Astrocyte of the cerebellum (primary cell): ENCODE measurements at places on chromosomes 5 and 9.

- no peak for DNase-seq
Observed at GRCh38 chr9:116516456-116516855, 170.6 kb upstream of the TRIM32 start.

DNA sequence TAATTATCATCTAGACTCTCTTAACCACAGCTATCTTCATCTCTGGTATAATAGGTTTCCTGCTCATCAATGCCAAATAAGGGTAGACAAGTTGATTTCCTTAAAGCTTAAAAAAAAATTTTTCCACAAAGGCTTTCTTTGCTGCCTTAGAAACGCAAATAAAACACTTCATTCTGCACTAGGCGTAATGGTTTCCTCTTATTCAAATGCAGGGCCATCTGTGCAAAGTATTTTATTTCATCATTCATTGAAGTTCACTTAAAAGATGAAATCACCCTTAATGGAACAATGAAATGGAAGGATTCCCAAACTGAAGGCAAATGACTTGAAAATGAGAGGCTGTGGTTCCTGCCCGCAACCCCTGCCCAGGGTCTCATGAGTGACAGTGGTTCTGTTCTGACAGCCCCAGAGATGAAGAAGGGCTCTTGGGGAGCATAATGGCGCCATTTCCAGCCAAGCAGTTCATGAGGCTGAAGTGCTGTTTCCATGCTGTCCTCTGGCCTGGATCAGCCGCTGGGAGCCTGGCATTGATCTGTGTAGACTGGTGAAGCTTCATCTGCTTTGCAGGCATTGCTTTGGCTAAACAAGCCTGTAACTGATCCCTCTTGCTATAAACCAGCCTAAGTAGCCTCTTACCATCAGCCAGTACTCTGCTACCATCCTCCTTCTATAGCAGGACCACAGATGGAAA, 276.9 kb upstream of the WWC1 start:
- DNase-seq: no peak

GRCh38 chr9:115204904-115205453, 87.0 kb upstream of the TNC start:
- DNase-seq: peak; percentile 48

- DNase-seq: no peak
Observed at GRCh38 chr5:80324912-80325311, 5.1 kb downstream of the SPZ1 start.

DNA sequence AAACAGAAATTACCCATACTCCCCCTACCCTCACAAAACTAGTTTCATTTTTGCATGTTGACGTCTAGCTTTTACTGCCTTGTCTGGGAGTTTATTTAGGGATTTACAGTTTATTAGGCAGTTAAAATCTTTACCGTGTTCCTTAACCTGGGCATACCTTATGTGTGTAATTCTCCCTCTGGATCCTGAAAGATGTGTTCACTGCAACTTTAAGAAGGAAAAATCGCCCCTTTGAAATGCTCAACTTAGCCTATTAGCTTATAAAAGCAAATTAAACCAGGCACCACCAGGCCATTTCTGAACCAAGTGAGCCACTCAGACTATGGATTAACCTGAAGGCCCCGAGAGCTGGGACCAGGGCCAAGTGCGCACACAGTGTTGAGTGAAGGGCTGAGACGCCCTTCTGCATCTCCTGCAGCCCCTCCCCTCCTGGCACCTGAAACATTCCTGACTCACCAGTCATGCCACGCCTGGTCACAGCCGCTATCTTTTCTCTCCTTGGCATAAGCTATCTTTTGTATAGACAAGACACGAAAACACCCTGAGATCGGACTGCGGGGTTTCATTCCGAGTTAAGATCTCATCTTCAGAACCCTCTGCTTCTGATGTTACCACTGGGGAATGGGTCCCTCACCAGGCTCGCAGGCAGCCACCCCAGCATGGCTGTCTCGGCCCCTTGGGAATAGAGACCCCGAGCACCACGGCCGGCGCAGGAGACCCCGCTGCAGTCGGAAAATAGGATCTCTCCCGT, 111.9 kb downstream of the ROR2 start:
- no peak for DNase-seq

- DNase-seq: no peak
Observed at GRCh38 chr5:155794795-155795194, 532.2 kb upstream of the SGCD start.

GRCh38 chr9:114493521-114494184, 11.6 kb downstream of the WHRN start:
- no peak for DNase-seq

DNA sequence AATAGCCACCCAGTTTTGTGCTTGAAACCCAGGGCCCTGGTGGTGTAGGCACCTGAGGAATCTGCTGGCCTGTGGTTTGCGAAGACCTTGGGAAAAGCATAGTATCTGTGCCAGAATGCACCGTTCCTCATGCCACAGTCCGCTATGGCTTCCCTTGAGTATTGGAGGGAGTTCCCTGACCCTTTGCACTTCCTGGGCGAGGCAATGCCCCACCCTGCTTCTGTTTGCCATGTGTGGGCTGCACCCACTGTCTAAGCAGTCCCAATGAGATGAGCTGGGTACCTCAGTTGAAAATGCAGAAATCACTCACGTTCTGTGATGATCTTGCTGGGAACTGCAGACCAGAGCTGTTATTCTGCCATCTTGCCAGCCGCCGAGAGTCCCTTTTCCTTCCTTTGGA, 483.5 kb downstream of the AGTPBP1 start:
- DNase-seq: no peak

- no peak for DNase-seq
Observed at GRCh38 chr9:89808076-89808755, 203.4 kb downstream of the GADD45G start.

GRCh38 chr5:107719034-107719606, 48.4 kb upstream of the EFNA5 start:
- no peak for DNase-seq

DNA sequence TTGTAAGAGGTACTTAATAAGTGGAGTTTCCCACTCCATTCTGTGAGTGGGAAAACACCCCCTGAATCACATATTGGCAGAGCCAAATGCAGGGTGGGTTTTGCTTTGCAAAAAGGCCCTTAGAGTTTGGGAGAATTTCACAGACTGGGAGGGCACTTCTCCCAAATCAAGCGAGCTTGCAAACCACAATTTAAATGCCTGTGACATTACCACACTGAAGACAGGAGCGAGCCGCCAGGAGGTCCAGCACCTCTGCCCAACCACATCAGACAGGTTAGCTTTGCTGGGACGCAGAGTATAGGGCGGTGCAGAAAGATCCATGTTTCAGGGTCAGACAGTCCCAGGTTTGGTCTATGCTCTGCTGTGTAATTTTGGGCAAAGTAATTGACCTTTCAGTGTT, 2.3 kb downstream of the ALAD start:
- no peak for DNase-seq

DNA sequence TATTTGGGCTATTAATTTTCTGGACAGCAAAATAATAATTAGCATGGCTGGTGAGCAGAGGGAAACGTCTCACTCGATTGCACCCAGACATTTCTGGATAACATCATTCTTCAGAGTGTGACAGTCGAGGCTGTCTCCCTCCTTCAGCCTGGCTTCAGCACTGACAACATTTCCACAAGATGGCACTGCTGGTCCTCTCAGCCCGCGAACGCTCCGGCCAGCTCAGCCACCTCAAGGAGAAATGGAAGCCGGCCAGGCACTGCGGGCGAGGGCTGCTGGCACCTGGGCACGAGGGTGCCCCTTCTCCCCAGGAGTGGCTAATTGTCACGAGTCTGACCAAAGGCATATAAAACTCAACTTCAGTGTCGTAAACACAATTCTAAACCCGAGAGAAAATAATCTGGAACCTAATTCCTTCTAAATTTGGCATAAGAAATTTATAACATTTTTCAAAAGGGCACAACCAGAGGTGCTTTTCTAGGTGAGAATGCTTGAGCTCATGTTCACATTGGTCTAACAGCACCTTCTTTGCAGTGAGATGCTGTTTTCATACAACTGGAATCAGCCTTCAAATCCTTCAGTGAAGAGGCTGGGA, 65.9 kb downstream of the DAP start:
- no peak for DNase-seq

DNA sequence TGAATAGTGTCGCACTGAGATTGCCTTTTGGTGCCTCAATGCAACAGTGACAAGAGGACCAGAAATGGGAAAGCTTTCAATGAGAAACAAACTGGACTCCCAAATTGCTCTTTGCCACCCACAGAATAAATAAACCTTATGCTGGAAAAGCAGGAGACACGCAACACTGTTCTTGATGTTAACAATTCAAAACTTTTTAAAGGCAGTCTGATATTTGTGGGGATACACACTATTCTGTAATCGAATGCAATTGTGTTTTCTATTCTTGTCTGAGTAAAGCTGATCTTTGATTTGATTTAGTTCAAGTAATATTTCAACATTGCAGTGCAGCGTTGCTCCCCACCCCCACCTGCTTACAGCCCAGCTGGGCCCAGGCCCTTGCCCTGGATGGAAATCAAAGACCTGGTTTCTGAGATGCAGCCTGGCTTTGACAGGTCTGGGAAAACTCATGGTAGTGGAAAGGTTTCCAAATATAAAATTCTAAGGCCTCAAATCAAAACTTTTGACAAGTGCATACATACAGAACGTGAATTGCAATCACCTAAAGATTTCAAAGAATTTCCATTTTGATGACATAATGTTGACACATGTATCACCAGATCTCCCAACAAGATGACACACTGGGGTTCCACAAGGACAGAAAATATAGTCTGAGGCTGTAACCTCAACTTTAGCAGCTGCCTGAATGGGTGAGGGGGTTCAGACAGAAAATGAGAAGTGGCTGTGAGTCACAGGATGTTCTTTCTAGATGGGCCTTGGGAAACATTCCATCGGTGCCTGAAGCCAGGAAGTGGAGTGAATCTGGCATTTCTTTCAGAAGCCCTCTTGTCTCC, 55.1 kb downstream of the ABCA1 start:
- peak; percentile 77 for DNase-seq

DNA sequence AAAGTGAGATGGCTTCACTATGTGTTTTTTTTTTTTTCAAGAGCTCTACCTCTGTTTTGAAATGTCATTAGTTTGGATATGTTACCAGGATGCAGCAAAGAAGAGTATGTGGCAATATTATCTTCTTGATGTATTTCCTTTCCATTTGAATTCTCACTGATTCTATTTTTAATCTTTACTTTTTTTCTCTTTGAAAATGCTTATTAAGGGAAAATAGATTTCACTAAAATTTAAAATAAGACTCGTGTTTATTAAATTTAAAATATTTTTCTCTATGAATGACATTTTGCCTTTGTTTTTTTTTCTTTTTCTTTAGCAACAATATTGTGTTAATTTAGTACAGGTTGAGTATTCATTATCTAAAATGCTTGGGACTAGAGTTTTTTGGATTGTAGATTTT, 29.2 kb downstream of the TENT2 start:
- no peak for DNase-seq

- DNase-seq: no peak
Observed at GRCh38 chr9:130740218-130741023, 46.8 kb downstream of the EXOSC2 start.

- no peak for DNase-seq
Observed at GRCh38 chr5:156623381-156624040, 226.6 kb upstream of the PPP1R2B start.

DNA sequence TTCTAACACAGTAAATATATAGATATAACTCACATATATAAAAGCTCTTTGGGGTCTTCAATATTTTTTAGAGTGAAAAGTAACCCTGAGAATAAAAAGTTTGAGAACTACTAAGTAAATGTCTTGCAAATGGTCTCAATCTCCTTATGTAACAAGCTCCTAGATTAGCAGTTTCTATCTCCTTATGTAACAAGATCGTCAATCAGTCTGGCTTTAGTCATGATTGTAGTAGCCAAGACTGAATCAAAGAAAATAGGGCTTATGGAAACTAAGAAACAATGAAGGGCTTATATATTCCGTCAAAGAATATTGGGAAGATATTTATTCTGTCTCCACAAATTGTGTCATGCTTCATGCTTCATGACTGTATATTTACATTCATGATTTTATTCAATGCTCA, 22.4 kb upstream of the FREM1 start:
- no peak for DNase-seq

DNA sequence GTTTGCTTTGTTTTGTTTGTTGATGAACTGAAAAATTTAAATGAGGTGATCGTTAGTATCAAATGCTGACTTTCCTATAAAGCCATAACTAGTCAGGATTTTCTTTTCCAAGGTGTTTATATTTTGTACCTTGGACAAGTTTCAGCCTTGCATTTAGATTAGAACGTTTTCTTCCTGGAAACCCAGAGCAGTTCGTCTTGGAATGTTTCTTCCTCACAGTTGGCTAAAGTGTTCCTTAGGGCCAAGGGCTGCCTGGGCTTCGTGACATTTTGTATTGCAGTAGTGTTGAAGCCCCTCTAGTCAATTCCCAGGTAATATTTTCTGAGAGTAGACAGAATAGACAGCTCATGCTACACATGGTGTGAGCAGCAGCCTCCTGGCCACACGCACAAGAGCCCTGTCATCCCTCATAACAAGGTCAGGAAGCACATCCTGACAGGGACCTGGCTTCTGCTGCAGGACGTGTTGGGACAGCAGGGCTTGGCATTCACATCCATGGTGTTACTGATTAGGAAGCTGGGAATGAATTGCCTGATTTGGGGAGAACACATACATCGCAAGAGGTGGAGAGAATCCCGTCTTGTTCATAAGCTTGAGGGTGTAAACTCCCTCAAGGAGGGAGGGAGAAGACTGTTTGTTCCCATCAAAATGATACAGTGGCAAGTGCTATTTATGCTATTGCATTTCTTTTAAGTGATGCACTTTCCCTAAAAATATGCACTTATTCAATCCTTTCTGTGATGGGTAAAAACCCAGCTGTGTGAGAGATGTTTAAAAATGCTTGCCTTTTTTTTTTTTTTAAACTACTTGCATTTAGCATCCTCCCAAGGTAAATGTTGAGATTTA, 31.7 kb downstream of the FUBP3 start:
- no peak for DNase-seq

DNA sequence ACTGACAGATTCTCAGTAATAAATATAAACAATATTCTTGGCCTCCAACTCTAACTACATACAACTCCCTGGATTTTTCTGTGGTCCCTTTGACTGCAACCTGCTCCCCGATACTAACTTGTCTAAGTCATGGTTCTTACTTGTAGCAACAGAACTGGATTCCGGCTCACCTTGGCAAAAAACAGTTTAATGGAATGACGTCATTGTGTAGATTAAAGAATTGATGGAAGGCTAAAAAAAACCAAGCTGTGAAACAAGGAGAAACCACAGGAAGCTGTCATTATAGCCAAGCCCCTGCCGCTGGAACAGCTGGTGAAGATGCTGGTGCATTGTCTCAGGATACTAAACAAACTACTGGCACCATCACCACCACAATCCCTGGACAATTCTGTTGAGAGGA, 11.4 kb upstream of the ADAMTS19 start:
- no peak for DNase-seq

DNA sequence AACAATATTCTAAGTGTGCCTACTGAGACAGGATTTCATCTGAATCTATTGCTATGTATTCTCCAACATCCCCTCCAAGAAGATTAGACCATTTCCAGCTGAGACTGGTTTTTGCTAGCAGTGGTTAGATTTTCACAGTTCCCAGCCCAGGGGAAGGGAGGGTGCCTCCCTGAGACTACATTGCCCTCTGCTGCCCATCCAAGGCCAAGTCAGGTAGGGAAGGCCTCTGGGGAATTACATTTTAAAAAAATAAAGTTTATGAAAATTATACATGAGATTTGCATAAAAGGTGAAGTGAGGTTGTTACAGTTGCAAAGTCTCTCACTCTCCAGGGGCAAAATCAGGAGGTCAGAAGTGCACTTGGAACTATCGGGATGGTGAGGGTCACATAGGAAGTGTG, 28.0 kb upstream of the SYK start:
- no peak for DNase-seq
